ENCODE measurements at places on chromosomes 3 and 15.

DNA sequence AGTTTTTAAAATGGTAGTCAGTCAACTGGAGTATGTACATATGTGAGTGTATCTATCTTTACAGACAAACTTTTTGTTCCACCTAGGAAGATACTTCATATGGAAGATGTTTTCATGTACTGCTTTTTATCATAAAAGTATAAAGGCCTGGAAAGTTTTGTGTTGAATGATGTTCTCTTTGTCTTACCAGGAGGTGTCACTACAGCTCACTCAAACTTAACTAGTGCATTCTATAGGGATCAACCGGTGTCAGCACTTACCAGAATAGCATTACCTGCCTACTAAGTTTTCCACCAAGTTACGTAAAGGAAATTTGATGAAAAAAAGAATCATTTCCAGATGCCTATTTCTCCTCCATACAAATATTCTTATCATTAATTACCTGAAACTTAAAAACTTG is 522.6 kb upstream of the SEMA6D start:
- peak; percentile 26 for DNase-seq

- DNase-seq = peak; percentile 48
Observed at GRCh38 chr3:3200632-3201212, 21.2 kb upstream of the CRBN start.

DNA sequence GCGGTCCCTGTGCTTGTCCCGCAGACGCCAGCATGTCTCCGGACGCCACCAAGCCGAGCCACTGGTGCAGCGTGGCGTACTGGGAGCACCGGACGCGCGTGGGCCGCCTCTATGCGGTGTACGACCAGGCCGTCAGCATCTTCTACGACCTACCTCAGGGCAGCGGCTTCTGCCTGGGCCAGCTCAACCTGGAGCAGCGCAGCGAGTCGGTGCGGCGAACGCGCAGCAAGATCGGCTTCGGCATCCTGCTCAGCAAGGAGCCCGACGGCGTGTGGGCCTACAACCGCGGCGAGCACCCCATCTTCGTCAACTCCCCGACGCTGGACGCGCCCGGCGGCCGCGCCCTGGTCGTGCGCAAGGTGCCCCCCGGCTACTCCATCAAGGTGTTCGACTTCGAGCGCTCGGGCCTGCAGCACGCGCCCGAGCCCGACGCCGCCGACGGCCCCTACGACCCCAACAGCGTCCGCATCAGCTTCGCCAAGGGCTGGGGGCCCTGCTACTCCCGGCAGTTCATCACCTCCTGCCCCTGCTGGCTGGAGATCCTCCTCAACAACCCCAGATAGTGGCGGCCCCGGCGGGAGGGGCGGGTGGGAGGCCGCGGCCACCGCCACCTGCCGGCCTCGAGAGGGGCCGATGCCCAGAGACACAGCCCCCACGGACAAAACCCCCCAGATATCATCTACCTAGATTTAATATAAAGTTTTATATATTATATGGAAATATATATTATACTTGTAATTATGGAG is 79.1 kb downstream of the SMAD6 start:
- DNase-seq = no peak

DNA sequence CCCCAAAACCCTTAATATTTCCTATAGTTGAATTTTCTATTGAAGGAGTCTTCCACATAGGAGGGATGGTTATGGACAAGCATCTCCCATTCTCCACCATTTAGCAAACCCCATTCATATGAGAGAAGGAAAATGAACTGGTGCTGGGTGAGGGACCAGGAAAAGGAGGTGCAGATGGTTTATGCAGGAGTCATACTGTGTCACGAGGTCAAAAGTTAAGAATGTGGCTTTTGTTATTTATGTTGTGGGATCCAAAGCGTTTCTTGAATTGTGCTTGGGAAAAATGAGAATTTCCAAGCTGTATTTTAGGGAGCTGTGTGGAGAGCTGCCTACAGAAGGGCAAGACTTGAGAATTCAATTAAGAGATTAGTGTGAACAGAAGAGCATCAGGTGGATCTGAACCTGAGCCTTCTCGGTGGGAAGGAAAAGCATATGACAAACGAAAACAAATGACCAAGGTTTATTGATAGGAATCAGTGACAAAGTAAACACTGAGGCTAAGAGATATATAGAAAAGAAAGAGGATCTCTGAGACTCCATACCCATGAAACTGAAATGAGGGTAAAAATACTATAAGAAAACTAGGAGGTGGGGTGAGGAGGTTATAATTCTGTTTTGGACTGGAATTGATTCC is 473.3 kb upstream of the NR2F2 start:
- DNase-seq = peak; percentile 40

DNA sequence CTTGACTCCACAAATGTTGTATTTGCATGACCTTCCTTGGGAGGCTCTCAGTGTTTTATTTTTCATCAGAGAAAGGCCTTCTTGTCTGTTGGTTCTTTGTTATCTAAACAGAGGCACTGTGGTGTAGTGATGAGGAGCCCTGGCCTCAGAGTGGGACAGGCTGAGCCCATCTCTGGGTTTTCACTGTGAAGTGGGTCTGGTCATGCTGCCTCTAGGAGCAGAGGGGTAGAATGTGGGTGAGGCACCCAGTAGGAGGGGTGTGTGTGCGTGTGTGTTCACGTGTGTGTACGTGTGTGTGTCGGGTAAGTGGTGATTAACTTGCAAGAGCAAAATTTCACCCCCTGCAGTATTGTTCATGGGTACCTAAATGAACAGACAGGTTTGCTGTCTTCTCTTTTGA is 14.4 kb downstream of the KLF13 start:
- no peak for DNase-seq

DNA sequence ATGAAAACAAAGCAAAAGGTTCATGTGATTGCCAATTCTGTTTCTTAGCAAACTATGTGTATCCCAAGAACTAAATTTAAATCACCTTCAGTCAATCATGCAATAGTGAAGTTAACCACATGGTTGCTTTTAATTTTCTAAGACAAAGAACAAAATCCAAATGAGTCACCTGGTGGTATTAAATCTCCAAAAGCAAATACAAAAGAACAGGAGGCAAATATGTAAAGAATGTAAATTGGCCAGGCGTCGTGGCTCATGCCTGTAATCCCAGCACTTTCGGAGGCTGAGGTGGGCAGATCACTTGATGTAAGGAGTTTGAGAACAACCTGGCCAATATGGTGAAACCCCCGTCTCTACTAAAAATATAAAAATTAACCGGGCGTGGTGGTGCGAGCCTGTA is 54.2 kb upstream of the PIK3R4 start:
- no peak for DNase-seq

DNA sequence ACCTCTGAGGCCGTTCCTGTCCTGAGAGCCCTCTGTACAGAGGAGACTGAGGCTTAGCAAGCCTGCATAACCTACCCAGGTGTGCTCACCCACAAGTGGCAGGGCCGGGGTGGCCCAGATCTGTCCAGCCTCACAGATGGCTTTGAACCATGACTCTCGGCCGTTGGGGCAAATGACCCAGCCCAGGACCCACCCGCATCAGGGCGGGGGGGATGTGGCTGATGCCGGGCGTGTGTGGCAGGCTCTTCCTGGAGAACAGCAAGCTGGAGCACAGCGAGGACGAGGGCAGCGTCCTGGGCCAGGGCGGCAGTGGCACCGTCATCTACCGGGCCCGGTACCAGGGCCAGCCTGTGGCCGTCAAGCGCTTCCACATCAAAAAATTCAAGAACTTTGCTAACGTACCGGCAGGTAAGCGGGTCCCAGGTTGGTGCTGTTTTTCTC is 133.5 kb downstream of the LRRK1 start:
- no peak for DNase-seq

DNA sequence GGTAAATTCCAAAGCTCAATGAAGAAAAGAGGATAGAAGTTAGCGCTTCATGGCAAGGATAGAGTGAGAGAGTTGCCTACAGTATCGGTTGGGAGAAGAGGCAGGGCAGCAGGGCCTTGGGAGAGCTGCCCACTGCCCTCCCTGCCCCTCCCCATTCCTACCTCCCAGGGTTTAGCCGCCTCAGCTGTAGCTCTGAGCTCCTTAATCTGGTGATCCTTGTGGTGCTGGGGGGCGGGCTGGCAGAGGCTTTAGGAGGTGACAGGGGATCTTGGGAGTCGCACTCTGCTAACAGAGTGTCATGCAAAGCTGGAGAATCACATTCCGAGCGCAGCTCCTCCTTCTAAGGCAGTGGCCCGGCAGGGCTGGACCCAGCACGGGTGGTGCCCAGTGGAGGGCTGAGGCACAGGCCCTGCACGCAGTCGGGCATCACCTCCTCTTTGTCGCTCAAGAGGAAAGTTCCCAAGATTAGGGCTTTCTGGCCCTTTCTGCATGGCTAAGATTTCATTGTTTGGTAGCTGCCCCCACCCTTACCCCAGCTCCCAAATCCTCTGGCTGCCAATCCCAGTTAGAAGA is 57.1 kb upstream of the POLG start:
- DNase-seq = no peak

- peak; percentile 48 for DNase-seq
Observed at GRCh38 chr3:197186887-197187588, 111.4 kb downstream of the DLG1 start.

- no peak for DNase-seq
Observed at GRCh38 chr3:23174426-23175039, 28.6 kb upstream of the UBE2E2 start.

GRCh38 chr3:181382656-181383055 is 329.1 kb upstream of the SOX2 start:
- no peak for DNase-seq

GRCh38 chr3:178195824-178196223 is 340.4 kb upstream of the KCNMB2 start:
- DNase-seq = no peak

DNA sequence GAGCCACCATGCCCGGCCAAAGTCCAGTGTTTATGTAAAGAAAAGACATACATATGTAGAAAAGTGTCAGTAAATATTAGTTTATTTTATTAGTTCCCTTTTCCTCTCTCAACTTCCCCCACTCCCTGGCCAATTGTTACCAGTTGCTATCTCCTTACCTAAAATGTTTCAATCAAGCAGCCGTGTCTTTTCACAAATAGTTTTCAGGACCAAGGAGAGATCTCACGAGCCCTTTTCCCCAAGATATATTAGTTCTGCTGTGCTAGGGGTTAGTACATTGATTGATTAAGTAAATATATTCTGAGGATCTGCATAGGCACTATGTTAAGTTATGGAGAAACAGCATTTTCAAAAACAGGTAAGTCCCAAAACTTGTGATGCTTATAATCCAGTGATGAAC is 87.4 kb downstream of the ZIC4 start:
- no peak for DNase-seq

GRCh38 chr3:99627062-99627826 is 11.2 kb upstream of the COL8A1 start:
- no peak for DNase-seq

- no peak for DNase-seq
Observed at GRCh38 chr3:80785475-80785874, 976.0 kb downstream of the GBE1 start.

DNA sequence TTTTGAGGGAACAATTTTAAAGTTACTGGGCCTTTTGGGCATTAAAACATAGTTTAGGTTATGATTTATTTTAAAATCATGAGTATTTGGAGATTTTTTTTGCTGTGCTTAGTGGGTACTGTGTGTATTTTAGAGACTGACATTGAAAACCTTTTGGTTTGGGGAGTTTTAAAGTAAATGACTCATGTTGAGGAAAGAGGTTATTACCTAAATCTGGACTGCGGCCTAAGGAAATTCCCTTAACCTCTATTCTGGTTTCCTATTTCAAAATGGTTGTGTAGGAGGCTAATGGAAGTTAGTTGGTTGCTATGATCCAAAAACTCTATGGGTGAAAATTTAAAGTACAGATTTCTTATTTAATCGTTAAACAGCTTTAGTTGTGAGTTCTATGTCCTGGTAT is 57.3 kb upstream of the DPH6 start:
- peak; percentile 81 for DNase-seq

DNA sequence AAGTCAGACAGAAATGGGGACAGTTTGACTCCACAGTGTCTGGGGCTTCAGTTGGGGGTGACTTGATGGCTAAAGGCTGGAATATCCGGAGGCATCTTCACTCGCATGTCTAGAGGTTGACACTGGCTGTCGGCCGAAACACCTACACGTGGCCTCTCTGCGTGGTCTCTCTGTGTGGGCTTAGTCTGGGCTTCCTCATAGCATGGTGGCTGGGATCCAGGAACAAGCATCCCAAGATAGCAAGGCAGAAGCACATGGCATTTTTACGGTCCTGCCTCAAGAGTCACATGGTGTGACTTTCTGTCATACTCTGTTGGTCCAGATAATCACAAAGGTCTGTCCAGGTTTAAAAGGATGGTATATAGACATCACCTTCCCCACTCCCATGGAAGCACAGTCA is 34.5 kb downstream of the MAGI1 start:
- DNase-seq = no peak

DNA sequence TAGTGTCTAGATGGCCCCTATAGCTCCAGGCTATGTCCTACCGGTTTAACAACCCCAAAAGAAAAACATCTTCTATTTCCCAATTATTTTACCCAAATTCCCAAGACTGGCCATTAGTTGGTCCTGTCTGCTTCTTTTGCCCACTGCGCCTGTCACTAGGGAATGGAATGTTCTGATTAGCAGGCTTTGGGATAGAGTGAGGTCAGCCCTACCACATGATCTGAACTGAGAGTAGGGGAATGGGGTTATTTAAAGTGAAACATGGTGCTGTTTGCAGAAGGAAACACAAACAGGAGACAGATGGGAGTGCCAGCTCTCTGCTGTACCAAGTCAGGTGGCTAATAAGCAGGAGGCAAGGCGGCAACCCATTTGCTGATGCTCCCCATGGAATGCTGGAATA is 635.6 kb upstream of the CFAP20DC start:
- DNase-seq = no peak

- DNase-seq = no peak
Observed at GRCh38 chr3:99418709-99419108, 219.7 kb upstream of the COL8A1 start.

GRCh38 chr3:51385621-51386091 is 565 bp downstream of the MANF start:
- no peak for DNase-seq

GRCh38 chr3:112786881-112787579 is 59.6 kb downstream of the CD200R1L start:
- DNase-seq = no peak

- DNase-seq = no peak
Observed at GRCh38 chr15:57950381-57950946, 115.0 kb downstream of the ALDH1A2 start.

DNA sequence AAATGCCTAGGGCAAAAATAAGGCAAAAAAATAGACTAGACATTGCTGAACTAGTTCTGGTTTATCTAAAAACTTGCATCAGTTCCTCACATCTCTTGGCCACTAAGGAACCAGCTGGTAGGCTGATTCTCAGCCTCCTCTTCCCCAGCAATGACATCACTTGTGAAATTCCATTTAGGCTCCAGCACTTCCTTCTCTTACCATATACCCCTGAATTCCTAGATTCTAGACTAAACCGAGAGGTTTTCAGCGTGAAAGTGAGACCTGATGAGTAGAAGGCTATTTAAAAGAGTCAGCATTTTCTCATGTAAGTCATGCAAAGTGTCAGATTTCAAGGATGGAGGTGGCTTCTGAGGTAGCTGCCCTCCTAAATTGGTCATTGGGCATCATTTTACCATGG is 247.1 kb upstream of the CDIN1 start:
- no peak for DNase-seq

- no peak for DNase-seq
Observed at GRCh38 chr3:195028877-195029606, 241.9 kb downstream of the XXYLT1 start.

- DNase-seq = no peak
Observed at GRCh38 chr3:70740071-70740470, 427.6 kb upstream of the MDFIC2 start.

GRCh38 chr3:147195887-147196286 is 210.5 kb downstream of the ZIC4 start:
- DNase-seq = peak; percentile 33

All from stromal cell of bone marrow (primary cell).